ENCODE measurements at places on chromosomes 1 and 21.

DNA sequence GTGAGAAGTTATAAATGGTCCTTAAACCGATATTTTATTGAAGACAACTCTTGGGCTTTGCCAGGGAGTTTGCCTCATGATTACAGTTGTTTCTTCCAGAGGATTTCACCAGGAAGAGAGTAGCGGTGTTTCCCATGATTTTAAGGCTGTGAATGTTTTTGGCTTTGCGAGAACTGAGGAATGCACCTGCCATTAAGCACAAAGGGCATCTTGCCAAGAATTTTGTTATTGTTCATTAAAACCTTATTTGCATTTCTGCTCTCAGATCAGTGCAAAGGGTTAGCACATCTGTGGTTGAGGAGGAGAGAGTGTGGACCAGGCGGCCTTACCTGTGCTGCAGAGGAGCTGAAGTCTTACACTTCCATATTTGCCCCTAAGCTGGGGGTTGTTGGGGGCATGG is 13.8 kb downstream of the CNIH3 start:
- DNase-seq = no peak

DNA sequence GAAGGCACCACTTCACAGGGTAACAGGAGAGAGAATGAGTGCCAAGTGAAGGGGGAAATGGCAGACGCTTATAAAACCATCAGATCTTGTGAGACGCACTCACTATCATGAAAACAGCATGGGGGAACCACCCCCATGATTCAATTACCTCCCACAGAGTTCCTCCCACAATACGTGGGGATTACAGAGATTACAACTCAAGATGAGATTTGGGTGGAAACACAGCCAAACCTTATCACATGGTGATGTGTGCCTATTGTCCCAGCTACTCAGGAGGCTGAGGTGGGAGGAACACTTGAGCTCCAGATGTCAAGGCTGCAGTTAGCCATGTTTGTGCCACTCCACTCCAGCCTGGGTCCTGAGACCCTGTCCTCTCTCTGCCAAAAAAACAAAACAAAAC is 56.0 kb upstream of the DSCAM start:
- DNase-seq = no peak

GRCh38 chr1:199976496-199977144 is 50.9 kb upstream of the NR5A2 start:
- DNase-seq = no peak

GRCh38 chr1:119321666-119322419 is 46.7 kb upstream of the HAO2 start:
- DNase-seq = no peak

DNA sequence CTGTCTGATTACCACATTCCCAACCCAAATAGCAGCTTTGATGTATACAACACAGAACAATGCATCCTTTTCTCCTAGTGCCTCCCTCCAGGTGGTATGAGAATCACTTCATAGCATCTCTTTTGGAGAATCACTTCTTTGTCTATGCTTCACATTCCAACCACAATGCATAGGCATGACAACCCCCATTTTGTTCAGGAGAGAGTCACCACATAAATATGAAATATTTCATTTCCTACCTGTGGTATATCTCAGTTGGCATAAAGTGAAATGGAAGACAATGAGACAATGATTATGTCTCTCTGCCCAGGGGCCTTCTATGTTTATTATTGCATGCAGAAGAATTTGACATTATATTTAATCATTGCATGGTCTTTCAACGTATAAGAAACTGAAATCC is 112.2 kb downstream of the BRINP2 start:
- DNase-seq = no peak

DNA sequence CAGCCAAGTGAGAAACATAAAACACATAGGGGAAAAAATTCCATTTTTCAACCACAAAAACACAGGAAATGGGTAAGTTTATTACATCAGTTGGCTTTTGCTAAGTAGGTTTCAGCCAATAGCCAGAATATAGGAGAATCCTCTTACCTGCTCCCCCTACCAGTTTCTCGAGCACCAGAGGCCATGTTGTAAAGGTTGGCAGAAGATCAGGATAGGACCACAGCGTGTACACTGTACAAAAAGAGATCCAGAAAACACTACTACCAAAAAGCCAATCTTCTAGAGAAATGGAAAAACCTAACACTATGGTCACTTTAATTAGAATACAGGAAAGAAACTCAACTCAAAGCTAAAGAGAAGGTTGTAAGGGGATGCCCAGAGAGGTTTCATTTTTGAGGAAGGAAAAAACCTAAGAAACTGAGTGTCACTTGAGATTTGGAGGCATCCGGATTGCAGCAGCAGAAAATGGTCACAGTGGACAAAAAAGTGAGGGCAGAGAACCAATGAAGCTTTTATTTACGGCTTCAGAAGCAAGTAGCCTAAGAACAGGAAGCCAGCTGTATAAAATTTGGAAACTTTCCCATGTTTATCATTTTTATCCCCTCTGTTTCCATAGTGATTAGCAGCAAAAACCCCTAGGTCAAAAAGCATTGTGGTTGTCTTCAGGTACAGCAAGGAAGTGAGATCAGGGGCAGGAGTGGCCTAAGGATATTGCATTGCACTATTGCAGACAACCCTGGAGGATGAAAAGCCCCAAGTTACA is 2.9 kb downstream of the EIF2D start:
- DNase-seq = no peak

DNA sequence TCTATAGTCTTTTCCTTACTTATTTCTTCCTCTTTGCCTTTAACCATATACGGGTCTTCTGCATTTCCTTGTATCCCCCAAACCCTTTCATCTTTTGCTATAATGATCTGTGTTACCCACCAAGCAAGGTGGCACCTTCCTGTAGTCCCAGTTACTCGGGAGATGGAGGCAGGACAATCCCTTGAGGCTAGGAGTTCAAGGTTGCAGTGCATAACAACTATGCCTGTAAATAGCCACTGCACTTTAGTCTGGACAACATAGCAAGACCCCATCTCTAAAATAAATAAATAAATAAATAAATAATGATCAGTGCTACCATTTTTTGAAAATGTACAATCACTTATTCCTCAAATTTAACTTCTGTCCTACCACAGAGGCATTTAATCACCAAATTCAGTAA is 11.5 kb downstream of the DR1 start:
- DNase-seq = no peak

GRCh38 chr1:211127166-211127565 is 6.8 kb downstream of the KCNH1 start:
- DNase-seq = no peak

GRCh38 chr21:16086121-16086520 is 356.3 kb downstream of the USP25 start:
- no peak for DNase-seq

- no peak for DNase-seq
Measured at GRCh38 chr1:165512816-165513215, 31.0 kb upstream of the LRRC52 start.

DNA sequence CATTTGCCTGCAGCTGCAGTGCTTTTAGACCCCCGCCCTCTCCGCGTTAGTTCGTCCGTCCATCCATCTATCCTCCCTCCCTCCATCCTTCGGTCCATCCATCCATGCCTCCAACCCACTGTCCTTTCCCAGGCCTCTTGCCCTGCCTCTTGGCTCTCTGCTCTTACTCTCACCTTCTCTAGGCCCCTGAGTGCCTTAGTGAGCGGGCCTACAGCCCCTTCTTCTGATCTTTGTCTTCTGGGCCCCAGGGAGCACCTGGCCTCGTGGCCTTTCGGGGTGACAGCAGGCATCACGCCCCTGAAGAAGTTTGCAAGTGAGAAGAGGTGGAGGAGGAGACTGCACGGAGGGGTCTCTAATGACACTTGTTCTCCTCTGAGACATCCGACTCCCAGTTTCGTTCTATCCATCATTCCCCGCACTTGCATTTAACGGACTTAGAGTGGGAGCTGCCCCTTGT is 842 bp downstream of the ATXN7L2 start:
- DNase-seq = no peak

- DNase-seq = no peak
Measured at GRCh38 chr1:147243841-147244240, 1.4 kb downstream of the CHD1L start.

GRCh38 chr1:25204797-25205480 is 27.4 kb downstream of the SYF2 start:
- DNase-seq = no peak

DNA sequence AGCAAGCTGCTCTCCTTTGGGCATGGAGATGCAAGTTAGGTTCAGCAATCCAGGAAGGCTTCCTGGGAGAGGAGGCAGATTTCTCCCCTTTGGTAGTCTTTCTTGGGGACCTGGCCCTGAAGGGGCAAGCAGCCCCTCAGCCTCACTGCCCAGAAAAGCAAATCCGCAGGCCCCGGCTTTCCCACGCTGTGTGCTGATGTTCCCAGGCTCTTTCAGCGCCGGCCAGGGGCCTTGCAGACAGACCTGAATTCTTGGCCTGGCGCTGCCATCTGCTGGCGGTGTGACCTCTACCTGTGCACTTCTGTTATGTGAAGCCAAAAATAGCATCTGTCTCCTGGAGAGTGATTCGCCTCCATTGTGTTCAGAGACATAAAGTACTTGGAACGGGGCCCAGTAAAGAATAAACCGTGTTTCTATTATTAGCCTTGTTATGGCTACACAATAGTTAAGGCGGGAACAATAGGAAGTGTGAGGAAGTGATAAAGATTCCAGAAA is 64.8 kb downstream of the ALPL start:
- DNase-seq = peak; percentile 32

- no peak for DNase-seq
Measured at GRCh38 chr1:225257081-225257480, 170.8 kb downstream of the LBR start.

DNA sequence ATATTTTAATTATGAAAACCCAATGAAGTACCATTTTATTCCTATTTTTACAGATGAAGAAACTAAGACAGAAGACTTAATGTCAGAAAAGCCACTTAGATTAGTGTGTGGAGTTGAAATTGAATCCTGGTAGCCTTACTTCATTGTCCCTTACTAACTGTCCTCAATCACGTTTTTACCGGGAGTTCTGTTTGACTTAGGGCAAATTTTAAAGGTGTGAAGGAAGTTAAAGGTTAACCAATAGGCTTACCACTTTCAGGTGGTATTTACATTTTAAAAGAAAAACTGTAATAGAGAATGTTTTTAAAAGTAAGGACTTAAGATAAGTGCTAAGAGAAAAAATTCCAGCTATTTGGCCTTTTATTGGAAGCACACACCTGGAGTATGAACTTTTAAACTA is 12.4 kb downstream of the RRP15 start:
- DNase-seq = no peak

- no peak for DNase-seq
Measured at GRCh38 chr1:181592255-181592859, 109.0 kb downstream of the CACNA1E start.

DNA sequence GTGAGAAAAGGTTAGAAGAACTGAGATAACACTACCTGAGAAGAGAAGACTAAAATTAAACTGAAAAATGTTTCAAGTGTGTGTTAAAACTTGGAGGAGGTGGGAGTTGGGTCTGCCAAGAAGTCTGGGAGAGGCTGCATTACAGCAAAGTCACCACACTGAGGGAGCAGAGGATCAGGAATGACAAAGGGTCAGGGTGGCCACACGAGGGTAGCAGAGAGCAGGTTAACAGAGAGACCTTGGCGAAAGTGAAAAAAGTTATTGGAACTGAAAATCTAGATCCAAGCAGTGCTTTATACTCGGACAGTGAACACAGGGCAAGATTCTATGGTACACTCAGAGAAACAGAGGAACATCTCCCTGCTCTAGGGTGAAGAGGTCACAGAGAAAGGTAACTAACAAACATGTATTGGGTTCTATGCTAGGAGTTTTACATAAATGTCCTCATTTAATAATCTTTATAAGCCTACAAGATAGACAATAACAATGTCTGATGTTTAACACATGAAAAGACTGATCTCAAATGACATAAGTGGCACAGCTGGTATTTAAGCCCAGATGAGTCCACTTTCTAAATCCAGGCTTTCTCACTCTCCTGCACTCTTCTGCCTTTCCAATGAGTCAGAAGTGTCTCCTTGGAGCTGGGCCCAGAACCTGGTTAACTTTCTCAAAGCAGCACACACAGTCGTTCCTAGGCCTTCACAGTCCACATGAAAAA is 10.3 kb upstream of the CADM3 start:
- peak; percentile 61 for DNase-seq

GRCh38 chr1:5379176-5379759 is 613.0 kb downstream of the NPHP4 start:
- DNase-seq = no peak

GRCh38 chr1:64010316-64010715 is 193.1 kb upstream of the UBE2U start:
- DNase-seq = no peak

GRCh38 chr1:101316256-101316655 is 79.4 kb downstream of the S1PR1 start:
- DNase-seq = no peak

DNA sequence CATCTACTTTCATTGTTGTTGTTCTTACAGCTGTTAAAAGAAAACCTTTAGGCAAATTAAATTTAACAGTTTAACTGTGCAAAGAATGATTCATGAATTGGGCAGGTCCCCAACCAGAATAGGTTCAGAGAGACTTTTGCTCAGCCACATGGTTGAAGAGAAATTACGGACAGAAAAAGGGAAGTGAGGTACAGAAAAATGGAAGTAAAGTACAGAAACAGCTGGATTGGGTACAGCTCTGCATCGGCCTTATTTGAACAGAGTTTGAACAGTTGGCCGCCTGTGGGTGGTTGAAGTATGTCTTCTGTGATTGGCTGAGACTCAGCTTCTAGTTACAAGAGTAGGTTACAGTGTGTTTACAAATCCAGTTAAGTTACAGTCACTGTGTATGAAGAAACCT is 210.1 kb downstream of the FGGY start:
- DNase-seq = no peak

GRCh38 chr1:205939690-205940330 is 3.4 kb downstream of the SLC26A9 start:
- no peak for DNase-seq

GRCh38 chr1:196366817-196367495 is 241.3 kb downstream of the KCNT2 start:
- no peak for DNase-seq

- no peak for DNase-seq
Measured at GRCh38 chr1:11157867-11158266, 31.3 kb upstream of the ANGPTL7 start.

DNA sequence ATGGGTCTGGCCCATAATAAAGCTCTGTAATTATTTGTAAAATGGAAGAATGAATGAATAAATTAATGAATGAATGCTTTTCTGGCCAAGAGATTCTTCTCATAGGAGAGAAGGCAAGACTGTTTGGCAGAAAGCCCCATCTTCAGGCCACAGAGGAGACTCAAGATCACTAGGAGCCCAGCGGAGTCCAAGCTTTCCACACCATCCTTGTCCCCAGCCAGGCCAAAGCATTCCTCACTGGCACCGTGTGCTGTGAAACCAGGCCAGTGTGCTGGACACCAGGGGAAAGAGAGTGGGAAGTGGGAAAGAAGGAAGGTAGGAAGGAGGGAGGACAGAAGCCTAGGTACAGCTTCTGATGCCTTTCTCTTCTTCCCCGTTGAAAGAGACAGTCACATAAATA is 86.4 kb downstream of the PLXNA2 start:
- DNase-seq = no peak

GRCh38 chr1:198657550-198658064 is 18.8 kb downstream of the PTPRC start:
- DNase-seq = no peak

- DNase-seq = no peak
Measured at GRCh38 chr1:12634696-12635202, 9.1 kb upstream of the AADACL4 start.

Data from stimulated activated CD4-positive, alpha-beta T cell treated with anti-CD3 and anti-CD28 coated beads, Interleukin-1b, Interleukin-23, amount 100 ng/mL, for 48 hours (primary cell).